ENCODE measurements at places on chromosomes 6 and 20. TPM values are rescaled to one million over a fixed set of nuclear protein-coding genes. Genes with fewer than 3 reads are reported as not detected.
A peak's percentile ranks its signal among the peaks of the same experiment; 100 is the strongest.

GRCh38 chr6:113635222-113635986 is 221.7 kb upstream of the MARCKS start:
- DNase-seq: no peak
- H3K27ac ChIP-seq: no peak overlapping the region
- H3K27me3 ChIP-seq: no peaks in the 10 kb centered on the region

DNA sequence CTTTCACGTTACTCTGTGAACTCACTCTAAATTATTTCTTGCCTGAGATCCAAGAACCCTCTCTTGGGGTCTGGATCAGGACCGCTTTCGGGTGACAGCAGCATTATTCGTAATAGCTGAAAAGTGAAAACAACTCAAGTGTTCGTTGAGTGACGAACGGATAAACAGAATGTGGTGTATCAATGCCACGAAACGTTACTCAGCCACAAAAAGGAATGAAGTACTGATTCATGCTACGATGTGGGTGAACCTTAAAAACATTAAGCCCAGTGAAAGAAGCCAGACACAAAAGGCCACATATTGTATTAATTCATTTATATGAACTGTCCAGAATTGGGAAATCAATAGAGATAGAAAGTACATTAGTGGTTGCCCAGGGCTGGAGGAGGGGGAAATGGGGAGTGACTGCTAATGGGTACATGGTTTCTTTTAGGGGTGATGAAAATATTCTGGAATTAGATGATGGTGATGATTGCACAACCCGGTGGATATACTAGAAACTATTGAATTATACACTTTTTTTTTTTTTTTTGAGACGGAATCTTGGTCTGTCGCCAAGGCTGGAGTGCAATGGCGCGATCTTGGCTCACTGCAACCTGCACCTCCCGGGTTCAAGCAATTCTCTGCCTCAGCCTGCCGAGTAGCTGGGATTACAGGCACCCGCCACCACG is 8.4 kb downstream of the PTGIS start:
- H3K4me3 ChIP-seq: no peak overlapping the region

The DPPA5 gene
- not detected for total RNA-seq

The SLC2A4RG gene
- 104 TPM for total RNA-seq

DNA sequence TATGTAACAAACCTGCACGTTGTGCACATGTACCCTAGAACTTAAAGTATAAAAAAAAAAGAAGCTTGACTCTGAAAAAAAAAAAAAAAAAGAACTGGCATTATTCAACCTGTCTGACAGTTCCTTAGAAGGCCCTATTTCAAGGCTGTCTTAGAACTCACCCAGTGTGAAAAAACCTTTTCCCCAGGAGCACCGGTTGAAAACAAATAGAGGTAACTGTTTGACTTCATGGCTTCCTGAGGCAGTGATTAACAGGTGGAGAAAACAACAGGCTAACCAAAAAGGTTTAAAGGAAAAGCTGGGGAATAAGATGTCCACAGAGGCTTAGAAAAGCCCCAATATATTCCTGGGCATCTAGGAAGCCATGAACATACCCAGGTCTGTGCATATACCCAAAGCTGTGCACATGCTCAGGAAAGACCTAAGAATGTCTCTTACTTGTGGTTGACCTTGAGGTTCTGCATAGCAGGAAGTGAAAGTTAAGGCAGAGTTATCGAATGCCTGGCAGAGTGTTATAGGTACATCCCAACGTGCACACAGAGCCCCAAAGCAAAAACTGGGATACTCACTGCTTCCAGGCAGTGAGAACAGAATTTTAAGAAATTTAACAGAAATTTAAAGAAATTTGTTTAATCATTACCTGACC is 7.0 kb downstream of the UQCC1 start:
- H3K4me1 ChIP-seq: no peaks in the 10 kb centered on the region
- DNase-seq: no peak
- H3K27ac ChIP-seq: no peak overlapping the region
- no peak overlapping the region for H3K4me3 ChIP-seq
- no peaks in the 10 kb centered on the region for H3K36me3 ChIP-seq

DNA sequence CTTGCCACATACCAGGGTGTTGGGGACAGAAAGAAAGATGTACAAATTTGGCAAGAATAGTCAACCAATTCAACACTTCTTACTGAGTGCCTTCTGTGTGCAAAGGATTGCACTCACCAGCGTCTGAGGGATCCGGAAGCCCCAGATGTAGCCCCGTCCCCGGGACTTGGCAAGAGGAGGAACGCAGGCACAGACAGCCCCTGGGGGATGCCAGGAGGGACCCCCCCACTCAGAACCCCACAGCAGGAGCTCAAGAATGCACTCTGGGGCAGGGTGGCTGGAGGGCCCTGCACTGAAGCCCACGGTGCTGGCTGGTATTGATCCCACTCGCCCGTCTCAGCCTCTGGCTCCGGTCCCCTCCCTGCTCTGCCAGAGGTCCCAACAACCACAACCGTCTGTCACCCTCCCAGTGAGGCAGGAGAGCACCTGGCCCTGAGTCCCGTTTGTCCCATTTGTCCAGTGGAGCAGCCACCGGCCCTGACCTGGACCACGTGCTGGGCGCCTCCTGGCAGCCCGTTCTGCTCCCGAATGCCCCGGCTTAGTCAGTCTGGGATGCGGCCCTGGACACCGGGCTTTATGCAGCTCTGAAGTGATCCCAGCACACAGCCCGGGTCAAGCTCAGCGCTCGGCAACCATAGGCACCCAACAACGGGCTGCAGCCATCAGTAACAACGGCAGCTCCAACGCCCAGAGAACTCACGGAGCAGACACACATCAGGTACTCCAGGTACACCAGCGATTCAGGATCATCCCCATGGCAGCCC is 128.7 kb downstream of the DLL1 start:
- peaks cover 2% of the 10 kb centered on the region for H3K4me1 ChIP-seq
- DNase-seq: no peak
- H3K27me3 ChIP-seq: no peaks in the 10 kb centered on the region
- no peaks in the 10 kb centered on the region for H3K36me3 ChIP-seq
- H3K4me3 ChIP-seq: no peak overlapping the region
- no peak overlapping the region for H3K27ac ChIP-seq

GRCh38 chr6:154289818-154290508 is 66.6 kb downstream of the IPCEF1 start:
- no peak overlapping the region for H3K4me3 ChIP-seq
- H3K4me1 ChIP-seq: peaks cover 7% of the 10 kb centered on the region
- DNase-seq: no peak
- no peaks in the 10 kb centered on the region for H3K27me3 ChIP-seq
- no peaks in the 10 kb centered on the region for H3K36me3 ChIP-seq

DNA sequence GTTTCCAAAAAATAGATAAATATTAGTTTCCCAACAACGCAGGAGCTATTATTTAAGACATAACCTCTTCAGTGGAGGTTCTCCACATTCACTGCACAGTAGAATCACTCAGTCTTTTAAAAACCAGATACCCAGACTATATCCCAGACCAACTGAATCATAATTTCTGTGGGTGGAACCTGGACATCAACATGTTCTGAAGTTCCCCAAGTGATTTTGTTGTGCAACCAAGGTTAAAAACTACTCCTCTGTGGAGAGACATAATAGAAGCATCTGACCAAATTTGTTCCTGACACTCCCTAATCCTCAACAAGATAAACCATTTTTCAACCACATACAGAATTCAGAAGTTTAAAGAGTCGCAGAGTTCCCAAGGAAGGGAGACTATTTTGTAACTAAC is 42.3 kb downstream of the STK38 start:
- no peaks in the 10 kb centered on the region for H3K36me3 ChIP-seq
- DNase-seq: no peak
- no peaks in the 10 kb centered on the region for H3K27me3 ChIP-seq

GRCh38 chr20:48697845-48698491 is 129.8 kb downstream of the PREX1 start:
- no peak overlapping the region for H3K27ac ChIP-seq
- H3K27me3 ChIP-seq: no peaks in the 10 kb centered on the region
- H3K4me1 ChIP-seq: peaks cover 7% of the 10 kb centered on the region
- no peak overlapping the region for H3K4me3 ChIP-seq

DNA sequence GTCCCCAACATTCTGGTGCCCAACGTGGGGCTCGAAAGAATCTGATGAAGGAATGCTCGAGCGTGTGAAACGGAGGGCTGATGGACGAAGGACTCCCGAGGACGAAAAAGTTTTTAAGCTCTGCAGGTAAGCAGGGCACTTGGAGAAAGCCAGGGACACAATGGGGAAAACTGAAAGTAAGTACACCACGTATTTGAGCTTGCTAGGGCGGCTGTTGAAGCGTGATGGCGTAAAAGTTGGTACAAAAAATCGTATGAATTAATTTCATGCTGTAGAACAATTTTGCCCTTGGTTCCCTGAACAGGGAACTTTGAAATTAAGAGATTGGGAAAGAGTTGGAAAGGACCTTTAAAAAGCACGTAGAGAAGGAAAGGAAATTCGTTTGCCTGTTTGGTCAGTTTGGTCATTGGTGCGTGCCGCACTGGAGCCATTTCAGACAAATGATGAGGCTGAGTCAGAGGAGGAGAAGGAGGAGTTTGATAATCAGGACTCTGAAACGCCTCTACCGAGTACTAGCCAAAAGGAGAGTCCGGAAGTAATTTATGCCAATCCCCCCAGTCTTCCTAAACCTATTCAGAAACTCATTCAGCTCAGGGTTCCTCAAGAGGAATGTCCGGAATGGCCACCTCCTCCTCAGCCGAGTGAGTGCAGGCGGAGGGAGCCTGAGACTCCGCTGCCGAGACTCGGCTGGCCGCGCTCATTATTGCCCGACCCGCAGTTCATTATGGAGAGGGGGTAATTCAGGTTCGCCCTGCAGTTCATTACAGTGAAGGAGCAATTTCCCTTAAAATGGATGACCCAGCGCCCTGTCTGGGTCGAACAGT is 59.2 kb upstream of the PRSS16 start:
- H3K4me1 ChIP-seq: no peaks in the 10 kb centered on the region
- no peaks in the 10 kb centered on the region for H3K27me3 ChIP-seq
- peak overlapping the region; percentile 48 for H3K4me3 ChIP-seq

GRCh38 chr6:17227403-17227802 is 53.8 kb upstream of the RBM24 start:
- H3K4me1 ChIP-seq: no peaks in the 10 kb centered on the region
- DNase-seq: no peak
- H3K27me3 ChIP-seq: no peaks in the 10 kb centered on the region
- no peak overlapping the region for H3K4me3 ChIP-seq

DNA sequence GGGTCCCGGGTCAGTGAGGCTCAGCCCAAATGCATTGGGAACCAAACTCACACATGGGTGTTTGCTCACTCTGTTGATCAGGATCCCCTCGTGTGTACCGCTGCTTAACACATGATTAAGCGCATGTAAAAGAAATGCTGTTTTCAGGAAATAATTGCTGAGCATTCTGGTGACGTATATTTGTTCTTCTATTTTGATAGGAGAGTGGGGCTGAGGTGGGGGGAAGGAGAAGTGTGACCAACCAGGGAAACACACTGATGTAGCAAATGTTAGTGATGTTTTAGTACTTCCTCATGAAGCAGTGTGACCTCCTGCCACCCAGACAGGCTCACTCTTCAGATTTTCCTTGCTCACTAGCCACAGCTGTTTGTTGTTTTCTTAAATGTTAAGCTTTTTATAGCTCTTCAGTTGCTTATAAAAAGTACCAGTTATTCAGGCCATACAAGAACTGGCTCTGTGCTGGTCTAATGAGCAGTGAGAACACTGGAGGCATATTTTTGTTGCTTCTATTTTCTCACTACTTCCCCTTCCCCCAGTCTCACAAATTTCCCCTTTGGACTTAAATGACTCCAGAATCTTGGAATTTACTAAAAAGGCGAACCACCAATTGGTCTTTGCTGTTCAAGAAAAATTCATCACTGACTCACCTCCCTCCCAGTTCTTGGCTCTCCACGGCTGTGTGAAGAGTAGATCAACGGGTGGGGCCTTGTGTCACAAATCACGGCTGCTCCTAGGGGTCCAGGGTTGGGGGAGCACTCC is 79.2 kb upstream of the BACH2 start:
- peaks cover 4% of the 10 kb centered on the region for H3K4me1 ChIP-seq
- no peaks in the 10 kb centered on the region for H3K36me3 ChIP-seq
- no peak for DNase-seq
- H3K4me3 ChIP-seq: no peak overlapping the region
- peak overlapping the region; percentile 0 for H3K27ac ChIP-seq

- DNase-seq: no peak
- no peaks in the 10 kb centered on the region for H3K27me3 ChIP-seq
- H3K4me3 ChIP-seq: no peak overlapping the region
- H3K27ac ChIP-seq: no peak overlapping the region
- no peaks in the 10 kb centered on the region for H3K36me3 ChIP-seq
- peaks cover 10% of the 10 kb centered on the region for H3K4me1 ChIP-seq
Measured at GRCh38 chr6:15305909-15306308, 60.0 kb downstream of the JARID2 start.

All from ovary (tissue), 10 donors.